CD8-positive, alpha-beta T cell (primary cell): ENCODE measurements at places on chromosomes 6 and 20.

DNA sequence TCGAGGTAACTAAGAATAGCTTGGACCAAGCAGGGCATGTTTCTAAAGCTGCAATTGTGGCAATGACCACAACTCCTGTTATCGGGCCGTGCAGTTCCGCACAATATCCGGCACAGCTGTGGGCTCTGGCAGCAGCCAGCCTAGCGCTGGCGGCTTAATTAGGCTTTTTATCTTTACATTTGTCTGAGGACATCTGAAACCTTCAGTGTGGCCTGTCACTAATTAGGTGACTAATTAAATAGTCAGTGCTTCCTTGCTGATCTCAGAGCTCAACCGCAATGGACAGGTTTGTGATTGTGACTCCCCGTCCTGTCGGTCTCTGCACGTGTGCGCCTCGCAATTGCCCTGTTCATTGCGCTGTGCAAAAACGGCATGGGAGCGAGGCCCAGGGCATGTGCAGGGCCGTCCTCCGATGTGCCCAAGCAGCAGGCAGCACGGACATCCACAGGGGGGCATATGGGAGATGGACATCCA lies 134.8 kb upstream of the INSM1 start:
- DNase-seq, result no peak

DNA sequence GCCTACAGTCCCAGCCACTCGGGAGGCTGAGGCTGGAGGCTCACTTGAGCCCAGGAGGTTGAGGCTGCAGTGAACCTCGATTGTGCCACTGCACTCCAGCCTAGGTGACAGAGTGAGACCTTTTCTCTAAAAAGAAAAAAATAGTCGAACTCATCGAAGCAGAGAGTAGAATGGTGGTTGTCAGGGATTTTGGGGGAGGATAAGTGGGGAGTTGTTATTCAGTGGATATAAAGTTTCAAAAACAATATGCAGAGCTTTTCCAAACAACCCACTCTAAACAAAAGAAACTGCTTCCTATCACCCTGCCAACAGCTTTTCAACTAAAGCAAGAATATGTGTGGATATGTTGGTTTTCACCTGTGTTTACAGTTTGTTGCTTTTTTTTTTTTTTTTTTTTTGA lies 11.6 kb upstream of the MAK start:
- DNase-seq, result no peak

DNA sequence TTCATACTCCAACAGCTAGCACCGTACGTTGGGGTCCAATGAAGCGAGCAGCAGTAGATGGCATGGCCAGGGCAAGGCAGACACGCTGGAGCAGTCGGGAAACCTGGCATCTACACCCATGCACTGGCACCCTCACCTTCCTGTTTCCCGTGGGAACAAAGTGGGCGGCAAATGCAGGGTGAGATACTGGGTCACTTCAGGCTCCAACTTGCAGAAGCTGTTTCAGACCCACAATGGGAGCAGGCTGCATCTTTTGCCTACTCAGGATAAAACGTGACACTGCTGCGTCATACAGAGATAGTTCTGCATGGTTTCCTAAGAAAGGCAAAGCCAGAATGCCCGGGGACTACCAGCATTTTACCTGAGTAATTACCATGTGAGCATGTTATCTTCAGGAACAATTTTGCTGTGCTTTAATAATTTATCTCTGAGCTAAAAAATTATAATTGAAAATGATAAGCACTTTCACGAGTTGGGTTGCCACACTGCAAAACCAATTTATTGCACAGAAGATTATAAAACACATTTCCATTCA lies 10.9 kb upstream of the CD93 start:
- DNase-seq, result no peak

GRCh38 chr6:127347178-127347577 lies 3.8 kb upstream of the ECHDC1 start:
- no peak for DNase-seq

DNA sequence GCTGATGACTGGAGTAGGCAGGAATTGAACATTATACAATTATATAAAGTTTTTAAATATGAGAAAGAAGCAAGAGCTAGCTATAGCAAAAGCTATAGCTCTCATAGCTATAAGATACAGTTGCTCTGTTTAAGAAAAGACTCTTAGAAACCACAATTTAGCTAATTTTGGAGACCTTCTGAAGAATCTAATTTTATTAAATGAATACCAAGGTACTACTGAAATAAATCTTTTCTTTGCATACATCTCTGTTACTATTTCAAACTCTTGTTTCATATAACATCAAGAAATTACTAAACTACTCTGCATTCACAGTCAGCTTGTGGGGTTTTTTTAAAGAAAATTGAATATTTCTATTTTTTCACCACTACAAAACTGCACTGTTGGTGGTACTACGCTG lies 568.7 kb upstream of the MARCKS start:
- DNase-seq, result no peak

GRCh38 chr6:139446138-139446715 lies 71.8 kb upstream of the CITED2 start:
- no peak for DNase-seq

DNA sequence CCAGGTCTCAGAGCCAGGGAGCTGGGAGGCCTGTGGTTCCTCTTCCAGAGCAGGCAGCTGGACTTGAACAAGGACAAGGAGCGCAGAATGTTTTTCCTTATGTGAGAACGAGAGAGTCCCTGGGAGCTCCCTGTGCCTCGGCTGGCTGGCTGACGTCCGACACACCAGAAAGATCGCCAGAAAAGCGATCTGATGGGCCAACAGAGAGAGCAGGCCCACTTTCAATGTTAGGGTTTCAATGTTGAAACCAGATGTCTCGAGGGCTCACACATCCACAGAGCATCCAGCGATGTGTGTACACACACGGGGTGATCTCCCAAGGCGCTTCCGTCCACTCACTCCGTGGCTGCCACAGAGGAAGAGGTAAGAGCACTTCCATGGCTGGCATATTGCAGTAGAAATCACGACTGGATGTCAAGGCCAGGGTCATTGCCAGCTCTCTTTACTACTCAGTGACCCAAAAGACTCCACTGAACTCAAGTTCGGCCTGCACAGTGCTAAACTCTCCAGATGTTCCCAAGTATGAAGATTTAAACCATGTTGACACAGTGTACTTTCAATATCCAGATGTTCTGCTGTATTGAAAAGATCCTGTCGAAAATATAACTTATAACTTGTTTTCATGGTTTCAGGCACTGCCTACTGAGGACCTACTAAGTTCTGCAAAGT lies 70.8 kb upstream of the FOXC1 start:
- no peak for DNase-seq

DNA sequence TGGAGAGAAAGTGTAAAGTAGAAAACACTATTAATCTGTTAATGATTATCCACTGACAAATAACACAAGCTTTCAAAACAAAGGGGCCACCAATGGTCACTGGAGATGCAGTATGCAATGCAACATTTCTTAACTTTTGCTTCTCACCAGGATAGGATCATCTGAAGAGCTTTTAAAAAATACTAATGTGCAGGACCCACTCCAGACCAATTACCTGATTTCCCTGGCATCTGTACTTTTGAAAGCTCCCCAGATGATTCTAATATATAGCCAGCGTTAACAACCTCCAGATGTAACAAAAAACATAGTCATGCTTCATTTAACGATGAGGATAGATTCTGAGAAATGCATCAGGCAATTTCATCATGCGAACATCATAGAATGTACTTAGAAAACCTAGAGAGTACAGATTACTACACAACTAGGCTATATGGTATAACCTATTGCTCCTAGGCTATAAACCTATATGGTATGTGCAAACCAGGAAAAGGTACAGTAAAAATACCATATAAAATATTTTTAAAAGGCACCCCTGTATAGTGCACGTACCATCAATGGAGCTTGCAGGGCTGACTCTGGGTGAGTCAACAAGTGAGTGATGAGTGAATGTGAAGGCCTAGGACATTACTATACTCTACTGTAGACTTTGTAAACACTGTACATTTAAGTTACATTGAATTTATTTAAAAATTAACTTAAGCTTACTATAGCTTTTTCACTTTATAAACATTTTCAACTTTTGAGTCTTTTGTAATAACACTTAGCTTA lies 69.2 kb downstream of the ATG5 start:
- no peak for DNase-seq

DNA sequence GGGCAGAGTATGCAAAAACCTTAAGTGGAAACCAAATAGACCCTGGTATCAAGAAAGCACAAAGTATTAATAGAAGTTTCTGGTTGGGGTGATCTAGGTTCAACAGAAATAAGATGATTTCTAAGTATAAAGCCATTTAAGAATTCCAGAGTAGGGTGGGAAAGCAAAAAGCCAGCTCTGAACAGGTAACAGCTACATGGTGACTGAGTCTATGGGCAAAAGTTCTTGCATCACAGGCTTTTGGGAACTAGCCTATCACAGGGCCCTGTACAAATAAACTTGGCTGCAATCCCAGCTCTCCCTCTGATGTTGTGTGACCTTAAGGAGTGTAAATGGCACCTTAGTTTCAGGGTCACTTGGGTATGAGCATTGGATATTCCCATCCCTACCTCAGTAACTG lies 5.5 kb downstream of the TCF19 start:
- no peak for DNase-seq

GRCh38 chr6:3326184-3326971 lies 67.6 kb downstream of the PSMG4 start:
- DNase-seq, result no peak
